ENCODE measurements at places on chromosomes 3 and 15.
A peak's percentile ranks its signal among the peaks of the same experiment; 100 is the strongest.

DNA sequence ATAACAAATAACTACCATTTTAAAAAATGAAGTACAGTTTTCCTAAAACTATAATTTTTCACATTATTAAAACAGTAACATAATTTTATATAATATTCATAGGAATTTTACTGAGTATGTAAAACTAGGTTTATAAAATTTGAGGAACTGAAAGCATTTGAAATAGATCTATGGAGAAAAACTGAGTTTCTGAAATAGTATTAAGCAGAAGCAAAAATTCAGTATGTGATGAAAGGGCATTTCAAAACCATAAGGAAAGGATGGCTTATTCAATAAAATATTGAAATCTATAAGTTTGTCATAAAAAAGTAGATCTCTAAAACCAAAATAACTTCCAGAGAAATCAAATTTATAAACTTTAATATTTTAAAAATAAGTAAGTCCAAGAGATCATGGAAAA, 53.4 kb downstream of the GBE1 start:
- no peak for DNase-seq

DNA sequence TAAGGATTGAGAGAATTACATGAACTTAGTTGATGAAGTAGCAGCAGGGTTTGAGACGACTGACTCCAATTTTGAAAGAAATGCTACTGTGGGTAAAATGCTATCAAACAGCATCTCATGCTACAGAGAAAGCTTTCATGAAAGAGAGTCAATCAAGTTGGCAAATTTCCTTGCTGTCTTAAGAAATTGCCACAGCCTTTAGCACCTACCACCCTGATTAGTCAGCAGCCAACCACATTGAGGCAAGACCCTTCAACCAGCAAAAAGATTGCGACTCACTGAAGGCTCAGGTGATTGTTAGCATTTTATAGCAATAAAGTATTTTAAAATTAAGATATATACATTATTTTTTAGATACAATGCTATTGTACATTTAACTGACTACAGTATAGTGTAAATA, 80.9 kb downstream of the RAP2B start:
- DNase-seq = no peak

DNA sequence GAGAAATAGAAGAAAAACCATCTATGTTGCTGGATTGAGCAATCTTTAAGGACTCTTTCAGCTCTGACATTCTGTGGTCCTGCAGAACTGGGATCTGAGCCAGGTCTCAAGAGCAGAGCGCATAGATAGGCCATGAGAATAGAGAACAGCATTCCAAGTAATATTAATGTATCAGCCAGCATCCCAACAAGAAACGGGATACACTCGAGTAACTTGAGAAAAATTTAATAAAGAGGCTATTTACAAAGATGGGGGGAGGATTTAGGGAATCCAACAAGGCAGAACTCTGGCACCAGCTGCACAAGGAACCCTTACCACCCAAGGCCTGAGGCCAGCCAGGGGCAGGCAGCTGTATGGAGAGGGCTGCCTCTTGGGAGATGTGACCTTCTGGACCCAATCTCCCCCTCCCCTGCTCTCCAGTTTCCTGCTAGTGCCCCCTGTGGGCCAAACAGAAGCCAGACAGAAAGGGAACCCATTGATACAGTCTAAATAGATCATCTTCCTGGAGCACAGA, 8.2 kb downstream of the TMOD2 start:
- no peak for DNase-seq

GRCh38 chr15:70279096-70279495, 181.4 kb upstream of the TLE3 start:
- no peak for DNase-seq

- no peak for DNase-seq
These were observed 6.4 kb downstream of the PRSS50 start for GRCh38 chr3:46711305-46711704.

DNA sequence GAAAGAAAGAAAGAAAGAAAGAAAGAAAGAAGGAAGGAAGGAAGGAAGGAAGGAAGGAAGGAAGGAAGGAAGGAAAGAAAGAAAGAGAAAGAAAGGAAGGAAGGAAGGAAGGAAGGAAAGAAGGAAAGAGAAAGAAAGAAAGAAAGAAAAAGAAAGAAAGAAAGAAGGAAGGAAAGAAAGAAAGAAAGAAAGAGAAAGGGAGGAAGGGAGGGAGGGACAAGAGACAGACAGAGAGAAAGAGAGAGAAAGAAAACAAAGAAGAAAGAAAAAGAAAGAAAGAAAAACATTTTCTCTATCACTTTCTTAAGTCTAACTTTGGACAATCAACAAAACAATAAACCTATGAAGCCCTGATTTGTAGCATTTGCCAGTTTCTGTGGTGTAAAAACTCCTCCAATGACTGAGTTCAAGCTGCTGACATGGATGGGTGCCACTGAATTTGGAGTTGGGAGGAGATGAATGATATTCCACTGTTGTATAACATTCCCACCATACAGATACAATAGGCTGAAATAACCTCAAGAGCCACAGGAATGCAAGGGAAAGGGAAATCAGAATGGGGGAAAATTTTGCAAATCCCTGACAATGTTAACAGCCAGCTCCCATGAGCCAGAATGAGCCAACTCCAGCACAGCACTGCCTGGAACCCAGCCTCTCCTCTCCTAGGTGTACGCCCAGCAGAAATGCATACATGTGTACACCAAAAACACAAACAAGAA, 15.0 kb upstream of the RTP3 start:
- no peak for DNase-seq

GRCh38 chr15:68414591-68414990, 17.4 kb downstream of the ITGA11 start:
- DNase-seq = no peak

- no peak for DNase-seq
These were observed 127.6 kb downstream of the TBL1XR1 start for GRCh38 chr3:177069514-177070329.

DNA sequence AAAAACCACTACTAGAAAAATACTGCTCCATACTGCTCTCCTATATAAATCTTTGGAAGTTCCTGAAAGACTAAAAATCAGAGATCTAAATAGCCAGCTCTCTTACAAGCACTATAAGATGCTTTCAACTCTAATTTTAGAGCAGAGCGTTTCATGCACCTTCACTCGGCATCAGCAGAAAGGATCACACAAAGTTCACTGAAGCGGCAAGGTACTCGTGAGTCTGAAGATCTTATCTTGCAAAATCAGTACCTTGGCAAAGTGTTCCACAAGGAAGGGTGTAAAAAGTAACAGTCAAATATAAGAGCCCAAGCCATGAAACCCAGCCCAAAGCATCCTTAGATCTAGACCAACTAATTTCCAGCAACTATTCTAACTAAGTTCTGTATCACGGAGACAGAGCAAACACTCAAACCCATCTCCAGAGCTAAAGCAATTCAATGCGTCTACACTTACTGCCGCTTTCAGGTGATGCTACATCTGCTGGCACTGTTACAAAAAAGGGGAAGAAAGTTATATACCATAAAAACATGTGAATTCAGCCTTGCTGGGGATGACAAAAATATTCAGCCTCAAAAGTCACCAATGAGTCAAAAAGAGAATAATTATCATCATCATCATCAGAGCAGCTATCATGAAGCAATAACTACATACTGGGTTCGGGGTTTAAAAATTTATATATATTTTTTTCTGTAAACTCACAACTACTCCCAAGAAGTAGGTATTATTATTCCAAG, 16.3 kb downstream of the VPS39 start:
- no peak for DNase-seq

- DNase-seq = no peak
These were observed 35.1 kb upstream of the CCDC80 start for GRCh38 chr3:112675943-112676535.

DNA sequence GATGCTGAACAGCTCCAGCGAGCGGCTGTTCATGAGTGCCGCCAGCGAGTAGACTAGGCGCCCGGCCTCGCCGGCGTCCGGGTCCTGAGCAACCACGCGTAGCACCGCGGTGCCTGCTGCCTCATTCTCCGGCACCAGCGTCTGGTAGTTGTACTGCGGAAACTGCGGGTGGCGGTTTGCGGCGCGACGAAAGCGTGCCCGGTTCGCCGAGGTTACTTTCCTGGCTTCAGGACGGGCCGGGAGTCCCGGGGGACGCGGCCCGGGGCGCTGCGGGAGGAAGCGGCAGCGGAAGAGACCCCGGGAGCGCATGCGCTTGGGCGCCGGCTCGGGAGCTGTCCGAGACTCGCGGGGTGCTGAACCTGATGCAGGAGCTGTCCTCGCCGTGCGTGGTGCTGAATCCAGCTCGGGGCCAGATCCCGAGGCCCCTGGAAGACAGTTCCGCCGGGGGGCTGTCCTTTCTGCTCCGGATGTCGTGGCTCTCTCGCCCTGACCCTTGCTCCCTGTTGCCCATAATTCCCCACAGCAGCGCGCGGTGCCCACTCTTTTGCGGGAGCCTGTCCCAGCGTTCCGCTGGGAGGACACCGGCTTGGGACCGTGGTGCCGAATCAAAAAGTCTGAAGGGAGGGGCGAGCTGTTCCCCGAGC, 1.1 kb downstream of the CELSR3 start:
- DNase-seq = peak; percentile 61

GRCh38 chr3:65432388-65433003, 606.2 kb downstream of the MAGI1 start:
- DNase-seq = no peak

DNA sequence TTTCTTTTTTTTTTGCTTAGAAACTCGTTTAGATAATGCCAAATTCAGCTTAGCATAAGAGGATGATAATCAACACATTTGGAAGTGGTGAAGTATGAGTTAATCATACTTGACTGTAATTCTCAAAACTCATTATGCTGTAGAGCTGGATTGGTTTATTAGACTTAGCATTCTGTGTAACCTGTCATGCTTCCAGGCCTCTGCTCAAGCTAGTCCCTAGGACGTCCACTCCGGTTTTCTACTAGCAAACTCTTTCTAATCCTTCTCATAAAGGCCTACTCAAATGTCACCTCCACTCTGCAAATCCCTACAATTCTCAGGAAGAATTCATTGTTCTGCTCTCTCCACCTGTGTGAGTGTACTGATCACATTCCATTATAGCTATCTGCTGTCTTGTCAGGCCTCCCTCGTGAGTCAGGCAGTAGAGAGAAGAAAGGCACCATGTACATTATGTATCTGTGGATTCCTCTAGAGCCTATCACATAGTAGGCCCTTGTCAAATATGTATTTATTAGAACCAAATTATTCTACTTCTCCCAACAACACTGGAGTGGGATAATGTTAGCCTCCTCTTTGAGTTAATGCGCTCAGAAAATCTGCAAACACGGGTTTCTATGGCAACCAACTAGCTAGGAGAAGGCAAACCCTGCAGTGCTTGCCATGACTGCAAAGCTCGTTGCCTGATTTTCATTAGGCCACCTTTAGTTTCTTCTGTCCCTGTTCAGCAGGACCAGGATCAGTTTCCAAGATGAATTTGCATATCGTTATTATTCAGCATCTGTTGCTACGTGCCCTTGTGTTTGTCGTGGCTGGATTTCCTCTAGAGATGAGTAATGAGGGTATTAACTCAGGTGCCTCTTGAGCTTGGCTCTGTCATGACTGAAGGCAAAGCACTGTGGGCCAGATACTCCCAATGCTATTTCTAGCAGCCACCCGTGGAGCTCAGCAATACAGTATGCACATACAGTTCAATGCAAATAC, 30.7 kb downstream of the ATP13A5 start:
- no peak for DNase-seq

- DNase-seq = no peak
These were observed 19.3 kb upstream of the RAB6B start for GRCh38 chr3:133914839-133915600.

DNA sequence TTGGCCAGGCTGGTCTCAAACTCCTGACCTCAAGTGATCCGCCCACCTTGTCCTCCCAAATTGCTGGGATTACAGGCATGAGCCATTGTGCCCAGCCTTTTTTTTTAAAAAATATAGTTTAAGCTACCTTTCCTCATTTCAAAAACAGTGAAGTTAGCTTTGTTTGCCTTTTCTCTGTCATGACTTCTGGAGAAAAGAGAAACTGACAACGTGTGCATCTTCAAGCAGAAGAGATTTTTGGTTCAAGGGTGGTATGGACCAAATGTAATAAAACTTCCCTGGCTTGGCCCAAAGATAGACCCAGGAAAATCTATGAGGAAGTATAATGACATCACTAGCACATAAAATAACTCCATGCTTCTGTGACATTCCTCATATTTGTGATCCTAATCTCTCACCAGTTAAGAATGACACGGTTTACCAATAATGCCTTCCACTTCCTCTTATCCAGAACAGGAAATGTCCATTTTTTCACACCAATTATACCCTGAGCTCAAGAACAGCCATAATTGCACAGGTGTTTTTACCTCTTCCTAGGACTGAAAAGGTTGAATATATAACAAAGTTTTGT, 781.2 kb upstream of the NR2F2 start:
- DNase-seq = no peak

GRCh38 chr3:27307566-27307965, 61.6 kb downstream of the NEK10 start:
- DNase-seq = no peak

GRCh38 chr3:87324609-87325008, 48.2 kb upstream of the POU1F1 start:
- no peak for DNase-seq

GRCh38 chr3:134201201-134202130, 49.2 kb downstream of the RYK start:
- DNase-seq = no peak

DNA sequence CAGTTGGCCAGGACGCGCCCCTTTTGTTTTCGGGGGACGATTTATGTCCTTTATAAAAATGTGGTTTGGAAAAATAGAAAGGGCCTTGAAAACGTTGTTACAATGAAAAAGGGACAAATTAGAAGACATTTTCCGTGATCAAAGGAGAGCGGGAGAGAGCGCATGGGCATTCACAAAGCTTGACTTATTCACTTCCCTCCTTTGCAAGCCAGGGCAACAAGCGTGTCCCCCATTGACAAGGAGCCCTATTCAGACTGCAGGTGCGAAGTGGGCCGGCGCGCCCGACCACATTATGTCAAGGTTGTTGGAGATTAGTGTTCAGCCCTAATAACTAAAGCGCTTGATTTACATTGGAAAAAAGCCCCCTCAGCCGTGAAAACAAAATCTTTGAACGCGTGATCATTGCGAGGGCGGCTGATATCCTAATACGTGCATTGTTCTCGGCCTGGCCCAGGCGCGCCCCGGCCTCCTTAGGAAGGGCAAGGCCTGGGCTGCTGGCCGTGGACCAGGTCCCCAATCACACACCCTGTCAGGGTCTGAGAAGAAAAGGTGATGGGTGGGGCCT, 25.9 kb downstream of the ZIC4 start:
- no peak for DNase-seq

- no peak for DNase-seq
These were observed 24.3 kb upstream of the LSAMP start for GRCh38 chr3:116469546-116469945.
